ENCODE measurements at places on chromosomes 4 and X. TPM values are rescaled to one million over a fixed set of nuclear protein-coding genes. Genes with fewer than 3 reads are reported as not detected.

ELOVL6 gene
- total RNA-seq, result 1.1 TPM

LRAT gene
- total RNA-seq, result not detected

PABPC5 gene
- 0.90 TPM for total RNA-seq

SLC9A6 gene
- 16.3 TPM for total RNA-seq

USP53 gene
- 16.9 TPM for total RNA-seq

ZCCHC18 gene
- total RNA-seq, result 3.3 TPM

DSPP gene
- total RNA-seq, result not detected

GSPT2 gene
- 3.2 TPM for total RNA-seq

ARHGAP6 gene
- total RNA-seq, result 0.39 TPM

UNC5C gene
- total RNA-seq, result not detected

TBC1D9 gene
- total RNA-seq, result 68.8 TPM

CYP2U1 gene
- total RNA-seq, result 4.0 TPM

ITGB1BP2 gene
- total RNA-seq, result 0.64 TPM

GAB3 gene
- total RNA-seq, result 6.7 TPM

CFAP97 gene
- total RNA-seq, result 25.0 TPM

YIPF7 gene
- not detected for total RNA-seq

TCEAL5 gene
- total RNA-seq, result not detected

PFKFB1 gene
- total RNA-seq, result 0.13 TPM

BTK gene
- under 0.01 TPM for total RNA-seq

RUFY3 gene
- total RNA-seq, result 25.4 TPM

TLR10 gene
- total RNA-seq, result not detected

TNIP3 gene
- total RNA-seq, result under 0.01 TPM

FAM241A gene
- total RNA-seq, result 9.0 TPM

C1QTNF7 gene
- total RNA-seq, result not detected

MAD2L1 gene
- total RNA-seq, result 9.0 TPM

CCKAR gene
- not detected for total RNA-seq

MAOA gene
- total RNA-seq, result 139 TPM

SUPT20HL2 gene
- not detected for total RNA-seq

NUP62CL gene
- not detected for total RNA-seq

Data from dermis microvascular lymphatic vessel endothelial cell (primary cell).